ENCODE measurements at places on chromosomes 6 and 20.

DNA sequence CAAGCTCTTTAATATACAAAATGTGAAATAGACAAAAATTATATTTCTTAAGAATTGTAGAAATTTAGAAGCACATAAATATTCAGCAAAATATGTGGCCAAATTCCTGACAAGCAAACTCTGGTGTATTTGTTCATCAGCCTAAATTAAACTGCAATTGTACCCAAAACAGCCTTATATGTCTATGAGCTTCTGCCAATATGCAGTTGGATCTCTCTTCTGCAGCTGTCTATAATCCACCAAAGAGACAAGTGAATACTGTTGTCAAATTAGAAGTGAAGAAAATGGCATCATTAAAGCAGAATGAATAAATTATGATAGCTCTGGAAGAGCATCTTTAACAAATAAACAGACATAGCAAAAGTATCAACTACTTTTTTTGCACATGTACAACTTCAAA, 755.7 kb downstream of the GRIK2 start:
- no peak for DNase-seq

- DNase-seq = no peak
These were observed 9.7 kb downstream of the RNF114 start for GRCh38 chr20:49945701-49946477.

- peak; percentile 60 for DNase-seq
These were observed 24.8 kb upstream of the EZR start for GRCh38 chr6:158843751-158844683.

GRCh38 chr20:8049310-8049709, 29.7 kb upstream of the TMX4 start:
- DNase-seq = no peak

DNA sequence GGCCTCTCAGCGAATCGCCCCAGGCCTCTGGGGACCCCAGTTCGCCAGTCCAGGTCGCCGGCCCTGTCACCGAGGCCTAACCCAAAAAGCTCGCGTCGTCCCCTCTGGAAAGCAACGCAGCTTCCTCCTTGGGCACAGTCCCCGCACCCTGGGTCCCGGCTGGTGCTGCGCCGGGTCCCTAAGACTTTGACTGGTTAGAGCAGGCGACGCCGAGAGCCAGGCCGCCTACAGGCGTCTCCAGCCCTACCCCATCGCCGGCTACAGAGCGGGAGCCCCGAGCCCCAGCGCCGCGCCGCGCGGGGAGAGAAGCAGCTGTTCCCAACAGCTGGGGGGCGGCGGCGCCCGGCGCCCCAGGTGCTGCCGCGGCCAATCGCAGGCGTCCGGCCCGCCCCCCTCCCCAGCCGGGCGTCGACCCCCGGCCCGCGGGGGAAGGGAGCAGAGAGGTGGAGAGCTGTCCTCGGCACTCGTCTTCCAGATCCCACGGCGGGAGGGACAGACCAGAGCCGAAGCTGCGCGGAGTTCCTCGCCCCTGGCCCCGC, 540 bp upstream of the RBM24 start:
- DNase-seq = no peak

- DNase-seq = no peak
These were observed 602.2 kb upstream of the NOX3 start for GRCh38 chr6:156057869-156058268.

DNA sequence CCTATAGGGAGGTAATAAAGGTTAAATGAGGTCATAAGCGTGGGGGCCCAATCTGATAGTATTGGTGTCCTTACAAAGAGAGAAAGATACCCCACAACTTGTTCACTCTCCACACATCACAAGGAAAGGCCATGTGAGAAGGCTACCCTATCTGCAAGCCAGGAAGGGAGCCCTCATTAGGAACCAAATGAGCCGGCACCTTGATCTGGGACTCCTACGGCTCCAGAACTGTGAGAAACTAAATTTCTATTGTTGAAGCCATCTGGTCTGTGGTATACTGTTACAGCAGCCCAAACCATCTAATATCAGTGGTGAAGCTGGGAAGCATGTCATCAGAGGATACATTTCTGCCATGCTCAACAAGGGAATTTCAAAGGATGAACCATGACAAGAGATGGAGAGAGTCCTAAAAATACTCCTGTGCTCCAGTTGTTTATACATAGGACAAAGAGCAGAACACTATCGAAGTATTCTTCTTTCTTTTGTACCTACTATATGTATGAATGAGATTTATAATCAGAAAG, 10.4 kb downstream of the COX7A2 start:
- DNase-seq = no peak

- no peak for DNase-seq
These were observed 98.1 kb downstream of the FARS2 start for GRCh38 chr6:5359417-5359816.

- DNase-seq = no peak
These were observed 257.5 kb downstream of the MMUT start for GRCh38 chr6:49205526-49205925.

- no peak for DNase-seq
These were observed 113.9 kb downstream of the BMP7 start for GRCh38 chr20:57152557-57152956.

GRCh38 chr6:167005350-167006159, 6.4 kb downstream of the CEP43 start:
- no peak for DNase-seq

GRCh38 chr6:71367756-71368155, 79.1 kb downstream of the OGFRL1 start:
- DNase-seq = no peak

DNA sequence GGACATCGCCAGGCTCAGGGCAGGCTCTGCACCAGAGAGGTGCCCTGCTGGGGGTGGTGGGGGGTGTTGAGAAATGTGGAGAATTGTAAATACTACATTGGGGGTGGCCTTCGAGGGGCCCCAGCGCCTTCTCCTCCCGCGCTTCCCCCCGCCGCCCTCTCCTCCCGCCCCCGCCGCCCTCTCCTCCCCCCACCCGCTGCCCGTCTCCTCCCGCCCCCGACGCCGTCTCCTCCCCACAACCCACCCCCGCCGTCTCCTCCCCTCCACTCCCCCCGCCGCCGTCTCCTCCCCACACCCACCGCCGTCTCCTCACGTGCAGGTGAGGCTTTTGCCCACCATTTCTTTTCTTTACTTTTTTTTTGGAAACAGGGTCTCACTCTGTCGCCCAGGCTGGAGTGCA, 1.5 kb upstream of the SRMS start:
- no peak for DNase-seq

DNA sequence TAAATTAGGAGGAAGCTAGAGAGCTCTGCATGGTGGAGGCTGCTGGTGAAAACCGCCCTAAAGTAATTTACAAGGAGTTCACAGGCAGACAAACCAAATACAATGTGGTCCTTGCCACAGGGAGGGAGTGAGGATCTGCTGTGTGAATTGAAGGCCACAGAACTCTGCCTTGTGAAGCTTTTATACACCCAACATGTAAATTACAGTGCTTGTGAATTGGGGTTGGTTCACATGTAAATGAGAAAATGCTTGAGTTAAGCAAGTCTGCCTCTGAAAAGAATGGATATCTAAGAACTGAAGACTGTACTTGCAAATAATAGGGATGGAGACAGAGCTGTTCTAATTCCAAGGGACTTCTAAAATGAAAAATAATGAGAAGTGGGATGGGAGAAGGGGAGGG, 194.2 kb downstream of the SLC35F1 start:
- no peak for DNase-seq

DNA sequence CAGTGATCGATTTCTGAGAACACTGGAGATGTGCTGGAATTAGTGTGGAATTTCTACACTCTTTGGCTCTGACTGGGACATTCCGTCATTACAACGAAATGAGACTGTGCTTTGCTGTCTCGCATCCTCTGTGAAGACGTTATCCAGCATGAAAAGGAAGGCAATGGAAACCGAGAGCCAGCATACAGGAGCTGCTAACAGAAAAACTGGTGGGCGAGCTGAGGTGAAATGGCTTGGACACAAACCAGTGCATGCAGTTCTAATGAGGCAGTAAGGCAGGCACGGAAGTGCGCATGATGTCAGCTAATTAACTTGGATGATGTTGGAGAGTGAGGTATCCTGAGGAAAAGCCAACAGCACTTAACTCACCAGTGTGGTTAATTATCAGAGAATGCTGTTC, 202.8 kb upstream of the AGPAT4 start:
- DNase-seq = peak; percentile 85

DNA sequence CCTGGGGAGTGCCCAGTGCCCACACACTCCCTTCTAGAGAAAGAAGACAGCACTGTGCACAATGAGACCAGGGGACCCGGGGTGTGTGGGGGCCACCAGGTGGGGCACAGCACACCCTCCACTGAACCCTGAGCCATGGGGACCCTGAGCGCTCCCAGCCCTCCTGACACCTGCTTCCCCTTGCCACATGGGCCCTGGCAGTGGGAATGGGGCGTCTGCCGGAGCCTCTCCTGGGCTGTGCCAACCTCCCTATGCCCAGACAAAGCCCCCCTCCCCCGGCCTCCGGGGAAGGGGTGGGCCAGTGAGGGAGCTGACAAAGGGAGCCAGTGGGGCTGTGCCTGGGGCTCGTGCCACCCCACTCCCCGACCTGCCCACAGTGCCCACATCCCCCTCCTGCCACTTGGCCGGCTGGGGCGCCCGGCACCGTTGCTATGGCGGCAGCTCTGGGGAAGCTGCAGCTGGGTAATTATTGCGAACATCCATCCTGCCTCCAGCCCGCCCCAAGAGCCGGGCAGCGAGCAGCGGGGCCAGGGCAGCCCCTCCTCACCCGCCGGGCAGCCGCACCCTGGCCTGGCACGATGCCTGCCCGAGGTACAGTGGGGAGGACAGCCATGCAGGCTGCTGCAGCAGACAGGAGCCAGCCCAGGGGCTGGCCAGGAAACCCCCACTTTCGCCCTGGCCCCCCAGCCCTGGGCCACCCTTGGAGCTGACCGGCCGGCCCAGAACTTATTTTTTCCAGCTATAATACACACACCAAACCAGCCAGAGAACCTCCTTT, 41.9 kb upstream of the NOL4L start:
- DNase-seq = peak; percentile 18

DNA sequence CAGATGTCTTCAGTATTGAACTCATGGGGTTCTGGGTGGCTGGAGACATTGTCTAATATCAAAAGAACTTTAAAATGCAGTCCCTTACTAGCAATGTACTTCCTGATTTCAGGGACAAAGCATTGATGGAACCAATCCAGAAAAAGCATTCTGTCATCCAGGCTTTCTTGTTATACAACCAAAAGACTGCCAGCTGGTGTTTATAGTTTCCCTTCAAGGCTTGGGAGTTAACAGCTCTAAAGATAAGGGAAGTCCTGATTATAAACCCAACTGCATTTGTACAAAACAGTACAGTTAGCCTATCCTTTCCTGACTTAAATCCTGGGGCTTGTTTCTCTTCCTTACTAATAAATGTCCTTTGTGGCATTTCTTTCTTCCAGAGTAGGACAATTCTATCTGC, 160.0 kb downstream of the COL21A1 start:
- no peak for DNase-seq

DNA sequence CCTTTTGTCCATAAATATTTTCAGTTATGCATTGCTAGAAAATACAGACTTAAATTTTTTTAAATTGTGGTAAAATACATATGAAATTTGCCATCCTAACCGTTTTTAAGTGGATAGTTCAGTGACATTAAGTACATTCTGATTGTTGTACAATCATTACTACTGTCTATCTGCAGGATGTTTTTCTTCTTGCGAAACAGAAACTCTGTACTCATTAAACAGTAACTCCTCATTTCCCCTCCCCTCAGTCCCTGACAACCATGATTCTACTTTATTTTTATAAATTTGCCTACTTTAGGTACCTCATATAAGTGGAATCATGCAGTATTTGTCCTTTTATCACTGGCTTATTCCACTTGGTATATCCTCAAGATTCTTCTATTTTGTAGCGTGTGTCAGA, 21.3 kb downstream of the TAF11 start:
- DNase-seq = no peak

- DNase-seq = no peak
These were observed 92.8 kb downstream of the GRM4 start for GRCh38 chr6:34052918-34053608.

GRCh38 chr6:111996144-111996865, 57.6 kb upstream of the CCN6 start:
- DNase-seq = no peak

GRCh38 chr20:15643713-15644112, 929.5 kb downstream of the KIF16B start:
- no peak for DNase-seq

- no peak for DNase-seq
These were observed 170.6 kb downstream of the OGFRL1 start for GRCh38 chr6:71459162-71459561.

- no peak for DNase-seq
These were observed 28.0 kb downstream of the HEBP2 start for GRCh38 chr6:138432063-138432356.

Measured in retinal pigment epithelial cell (primary cell).